ENCODE measurements at places on chromosomes 3 and 15. TPM values are rescaled to one million over a fixed set of nuclear protein-coding genes. Genes with fewer than 3 reads are reported as not detected.

DNA sequence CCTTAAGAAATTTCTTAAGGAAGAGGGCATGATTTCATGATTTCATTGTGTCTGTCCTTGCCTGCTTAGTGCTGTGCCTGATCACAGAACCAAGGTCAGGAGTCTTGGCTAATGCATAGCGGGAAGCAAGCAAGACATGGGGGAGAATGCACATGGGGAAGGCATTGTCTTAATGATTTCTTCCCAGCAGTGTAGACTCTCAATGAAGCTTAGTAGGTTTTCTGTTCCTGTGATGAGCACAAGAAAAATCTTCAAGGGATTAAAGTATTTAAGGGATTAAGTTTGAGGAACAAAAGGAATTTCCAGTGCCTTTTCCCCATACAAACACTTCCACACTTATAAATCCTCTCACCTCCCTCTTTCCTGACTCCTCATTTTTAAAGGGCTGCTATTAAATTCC is 46.9 kb upstream of the SEMA6D start:
- H3K4me3 ChIP-seq: no peak overlapping the region
- H3K36me3 ChIP-seq: no peaks in the 10 kb centered on the region

DNA sequence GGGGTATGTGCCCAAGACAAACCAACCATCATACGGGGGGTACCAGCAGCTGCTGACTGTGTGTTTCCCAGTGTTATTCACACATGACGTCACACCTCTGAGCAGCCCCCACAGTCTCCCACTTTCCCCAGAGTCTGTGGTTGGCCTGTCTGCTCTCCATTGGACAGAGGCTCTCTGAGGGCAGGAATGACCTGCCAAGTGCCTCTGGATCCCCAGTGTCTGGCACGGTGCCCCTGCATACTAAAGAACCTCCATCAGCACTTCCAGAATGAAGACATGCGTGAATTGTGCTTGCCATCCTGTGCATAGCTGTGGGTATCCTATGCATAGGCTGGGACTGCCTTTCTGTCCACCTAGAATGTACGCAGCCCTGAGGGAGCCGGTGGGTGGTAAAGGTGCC is 3.5 kb upstream of the CCDC9B start:
- DNase-seq: no peak
- no peaks in the 10 kb centered on the region for H3K36me3 ChIP-seq
- H3K4me3 ChIP-seq: no peak overlapping the region
- H3K27ac ChIP-seq: no peak overlapping the region
- H3K4me1 ChIP-seq: no peaks in the 10 kb centered on the region
- no peaks in the 10 kb centered on the region for H3K27me3 ChIP-seq

- no peak for DNase-seq
- no peaks in the 10 kb centered on the region for H3K27me3 ChIP-seq
- no peaks in the 10 kb centered on the region for H3K4me1 ChIP-seq
- H3K4me3 ChIP-seq: no peak overlapping the region
- H3K36me3 ChIP-seq: no peaks in the 10 kb centered on the region
Measured at GRCh38 chr15:97547381-97547780, 413.1 kb upstream of the ARRDC4 start.

- DNase-seq: no peak
- H3K4me1 ChIP-seq: no peaks in the 10 kb centered on the region
- no peak overlapping the region for H3K27ac ChIP-seq
- no peak overlapping the region for H3K4me3 ChIP-seq
- H3K27me3 ChIP-seq: peaks cover 3% of the 10 kb centered on the region
Measured at GRCh38 chr3:185325946-185326791, 36.8 kb upstream of the MAP3K13 start.

- no peaks in the 10 kb centered on the region for H3K4me1 ChIP-seq
- no peak overlapping the region for H3K4me3 ChIP-seq
- H3K27ac ChIP-seq: no peak overlapping the region
- peaks cover 25% of the 10 kb centered on the region for H3K27me3 ChIP-seq
- DNase-seq: no peak
Measured at GRCh38 chr3:98328933-98329332, 24.7 kb upstream of the OR5K4 start.

SPATA16 gene
- total RNA-seq: not detected

- no peak overlapping the region for H3K4me3 ChIP-seq
- H3K27me3 ChIP-seq: peaks cover 3% of the 10 kb centered on the region
- no peaks in the 10 kb centered on the region for H3K4me1 ChIP-seq
Measured at GRCh38 chr15:36914960-36915808, 185.2 kb downstream of the MEIS2 start.

LXN gene
- 5.1 TPM for total RNA-seq

DNA sequence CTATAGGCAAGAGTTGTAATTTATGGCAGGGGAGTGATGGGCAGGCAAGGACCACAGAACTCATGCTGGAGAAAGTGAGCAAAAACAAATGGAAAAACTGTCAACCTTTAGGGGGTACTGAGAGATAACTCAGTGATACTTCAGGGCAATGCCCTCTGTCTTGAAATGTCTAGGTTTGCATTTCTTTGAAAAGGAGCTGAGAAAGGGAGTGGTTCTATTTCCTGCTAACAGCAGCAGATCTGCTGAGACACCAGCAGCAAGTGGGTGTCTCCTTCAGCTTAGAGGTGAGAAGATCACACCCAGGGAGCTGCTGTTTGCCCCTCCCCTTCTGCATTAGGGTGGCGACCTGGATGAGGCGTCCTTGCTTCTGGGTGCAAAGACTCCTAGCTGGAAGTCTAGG is 42.3 kb upstream of the XIRP1 start:
- no peak overlapping the region for H3K4me3 ChIP-seq
- no peaks in the 10 kb centered on the region for H3K36me3 ChIP-seq
- peaks cover 12% of the 10 kb centered on the region for H3K4me1 ChIP-seq

SGO1 gene
- total RNA-seq: 0.88 TPM

- H3K4me3 ChIP-seq: peak overlapping the region; percentile 14
- H3K27me3 ChIP-seq: no peaks in the 10 kb centered on the region
- H3K36me3 ChIP-seq: no peaks in the 10 kb centered on the region
- H3K4me1 ChIP-seq: peaks cover 24% of the 10 kb centered on the region
Measured at GRCh38 chr3:125120379-125121122, 64.8 kb upstream of the HEG1 start.

DNA sequence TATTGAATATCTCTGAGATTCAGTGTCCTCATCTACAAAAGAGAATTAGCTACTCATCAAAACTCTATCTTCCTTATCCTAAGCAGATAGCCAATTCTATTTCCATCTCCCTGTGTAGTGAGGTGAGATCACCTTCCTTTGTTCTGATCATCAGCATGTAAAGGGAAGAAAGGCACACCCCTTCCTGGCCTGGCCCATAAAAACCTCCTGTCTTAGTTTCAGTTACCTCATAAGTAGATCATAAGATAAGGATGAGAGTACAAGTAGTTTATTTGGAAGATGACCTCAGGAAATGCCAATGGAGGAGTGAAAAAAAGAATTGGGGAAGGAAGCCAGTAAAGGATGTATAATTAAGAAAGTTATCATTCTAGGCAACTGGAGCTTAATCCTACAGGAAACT is 114.5 kb upstream of the GADL1 start:
- DNase-seq: no peak
- peaks cover 2% of the 10 kb centered on the region for H3K27me3 ChIP-seq
- H3K4me1 ChIP-seq: no peaks in the 10 kb centered on the region
- H3K36me3 ChIP-seq: no peaks in the 10 kb centered on the region
